ENCODE measurements at places on chromosomes 3 and 15. TPM values are rescaled to one million over a fixed set of nuclear protein-coding genes. Genes with fewer than 3 reads are reported as not detected.

ARL6IP5 gene
- 141 TPM for polyA plus RNA-seq

DNA sequence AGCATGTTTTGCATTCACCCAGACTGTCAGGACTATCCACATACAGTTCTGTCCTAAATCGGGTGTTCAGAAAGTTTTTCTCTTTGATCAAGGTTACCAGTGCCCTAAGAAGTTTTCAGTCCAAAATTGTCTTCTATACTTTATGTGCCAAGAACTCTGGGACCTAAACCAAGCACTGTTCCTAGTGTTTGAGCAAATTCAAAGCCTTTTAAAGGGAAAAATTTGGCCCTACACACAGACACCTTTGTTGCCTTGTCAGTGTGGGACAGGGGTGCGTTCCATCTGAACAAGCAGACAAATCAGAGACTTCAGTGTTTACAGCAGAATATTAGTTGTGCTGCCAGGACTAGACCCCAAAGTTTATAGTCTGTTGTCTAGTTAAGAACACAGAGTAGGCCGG is 50.6 kb downstream of the DGKG start:
- DNase-seq = no peak

GRCh38 chr3:11424277-11424676 is 152.1 kb downstream of the ATG7 start:
- no peak for DNase-seq

- DNase-seq = no peak
These were observed 8.7 kb upstream of the PTX3 start for GRCh38 chr3:157427901-157428300.

FAM174B gene
- polyA plus RNA-seq = 32.3 TPM

- no peak for DNase-seq
These were observed 121.9 kb downstream of the TMEM266 start for GRCh38 chr15:76181705-76182107.

DNA sequence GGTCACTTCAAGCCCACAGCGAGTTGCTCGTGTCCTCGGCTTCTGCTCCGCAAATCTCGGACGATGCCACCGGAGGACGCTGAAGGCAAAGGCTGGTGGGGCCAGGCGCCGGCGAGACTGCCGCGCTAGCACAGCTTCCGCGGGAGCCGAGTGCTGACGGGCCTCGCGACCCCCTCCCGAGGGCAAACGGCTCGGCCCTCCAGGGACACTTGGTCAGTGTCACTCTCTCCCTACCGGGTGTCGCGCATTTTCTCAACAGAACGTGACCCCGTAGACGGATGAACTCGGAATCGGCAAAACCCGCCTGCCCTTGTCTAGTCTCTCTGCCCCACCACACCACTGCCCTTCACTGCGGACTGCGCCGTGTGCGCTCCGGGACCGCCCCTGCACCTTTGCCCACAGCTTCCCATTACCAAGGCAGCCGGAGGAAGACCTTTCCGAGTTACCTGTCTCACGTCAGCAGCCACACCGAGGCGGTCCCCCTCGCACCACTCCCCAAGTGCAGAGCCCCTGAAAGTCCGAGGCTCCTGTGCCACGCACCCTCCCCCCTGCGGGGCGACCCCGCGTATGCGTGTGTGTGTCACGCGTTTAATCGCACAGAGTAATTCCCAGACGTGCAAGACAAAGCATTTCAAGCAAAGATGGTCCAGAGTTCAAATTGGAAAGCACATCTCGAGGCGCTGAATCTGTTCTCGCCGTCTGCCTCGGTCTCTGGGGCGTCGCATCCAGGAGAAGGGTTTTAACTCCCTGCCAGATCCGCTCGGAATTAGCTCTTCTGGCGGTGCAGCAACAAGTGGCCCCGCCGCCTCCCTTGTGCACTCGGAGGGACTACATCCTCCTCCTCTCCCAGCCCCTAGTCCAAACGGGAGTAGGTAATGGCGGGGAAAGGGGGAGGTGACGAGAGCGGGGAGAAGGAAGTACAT is 245.0 kb upstream of the TOPAZ1 start:
- DNase-seq = no peak

BNC1 gene
- polyA plus RNA-seq = 0.22 TPM

GPR149 gene
- polyA plus RNA-seq = not detected

GRCh38 chr15:78767331-78767951 is 43.8 kb downstream of the ADAMTS7 start:
- no peak for DNase-seq

DNA sequence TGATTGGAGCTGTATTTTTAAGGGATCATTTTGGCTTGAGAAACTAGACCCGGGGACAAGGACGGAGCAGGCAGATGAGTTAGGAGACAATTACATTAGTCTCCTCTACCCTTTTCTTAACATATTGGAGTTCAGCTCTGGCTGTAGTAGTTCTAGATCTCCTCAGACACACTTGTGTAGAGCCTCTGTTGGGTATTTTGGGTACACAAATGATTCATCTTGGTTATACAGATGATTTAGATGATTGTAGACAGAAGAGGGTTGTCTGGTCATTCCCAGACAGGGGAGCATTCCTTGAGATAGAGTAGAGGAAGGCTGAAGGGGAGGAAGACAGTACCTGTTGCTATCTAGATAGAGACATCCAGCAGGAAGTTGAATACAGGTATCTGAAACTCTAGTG is 43.4 kb downstream of the CD86 start:
- no peak for DNase-seq

- no peak for DNase-seq
These were observed 101.1 kb upstream of the THRB start for GRCh38 chr3:24595796-24596195.

DNA sequence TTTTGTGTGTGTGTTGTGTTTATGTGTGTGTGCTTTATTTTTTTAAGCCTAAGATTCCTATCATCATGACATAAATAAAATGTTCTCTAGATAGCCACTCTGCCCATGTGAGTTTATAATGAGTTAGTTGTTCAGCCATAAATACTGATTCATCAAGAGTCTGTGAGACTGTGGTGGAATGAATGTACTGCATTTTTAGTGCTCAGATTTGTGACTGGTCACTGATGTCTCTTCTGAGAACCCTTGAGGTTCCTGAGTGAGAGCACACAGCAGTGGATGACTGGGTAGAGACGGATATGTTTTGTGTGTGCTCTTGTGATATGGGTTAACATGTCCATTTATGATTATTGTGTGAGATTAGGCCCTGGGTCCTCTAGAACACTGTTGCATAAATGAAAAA is 51.2 kb downstream of the SETD5 start:
- DNase-seq = no peak

DNA sequence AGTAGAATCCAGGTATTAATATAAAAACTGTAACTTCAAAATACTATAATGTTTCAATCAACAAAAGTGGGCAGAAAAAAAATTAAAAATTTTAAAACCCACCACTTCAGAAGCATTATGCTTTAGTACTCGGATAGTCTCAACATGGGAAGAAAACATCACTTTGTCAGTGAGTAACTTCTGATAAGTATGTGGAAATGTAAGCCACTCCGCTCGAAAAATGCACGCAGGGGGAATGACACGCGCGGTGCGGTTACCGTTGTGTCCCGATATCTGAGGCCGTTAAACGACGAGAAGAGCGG is 656 bp downstream of the NGLY1 start:
- no peak for DNase-seq

DNA sequence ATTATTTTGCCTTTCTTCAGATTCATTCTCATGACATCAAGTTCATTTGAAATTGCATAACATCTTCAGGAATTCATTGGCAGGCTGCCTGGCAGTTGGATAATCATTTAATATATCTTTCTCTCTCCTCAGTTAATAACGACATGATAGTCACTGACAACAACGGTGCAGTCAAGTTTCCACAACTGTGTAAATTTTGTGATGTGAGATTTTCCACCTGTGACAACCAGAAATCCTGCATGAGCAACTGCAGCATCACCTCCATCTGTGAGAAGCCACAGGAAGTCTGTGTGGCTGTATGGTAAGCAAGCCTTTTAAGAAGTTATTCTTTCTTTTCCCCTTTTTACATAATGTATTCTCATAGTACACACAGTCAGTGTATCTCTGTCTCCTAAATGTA is 38.2 kb downstream of the TGFBR2 start:
- no peak for DNase-seq

FBXO40 gene
- polyA plus RNA-seq = 0.03 TPM

DNA sequence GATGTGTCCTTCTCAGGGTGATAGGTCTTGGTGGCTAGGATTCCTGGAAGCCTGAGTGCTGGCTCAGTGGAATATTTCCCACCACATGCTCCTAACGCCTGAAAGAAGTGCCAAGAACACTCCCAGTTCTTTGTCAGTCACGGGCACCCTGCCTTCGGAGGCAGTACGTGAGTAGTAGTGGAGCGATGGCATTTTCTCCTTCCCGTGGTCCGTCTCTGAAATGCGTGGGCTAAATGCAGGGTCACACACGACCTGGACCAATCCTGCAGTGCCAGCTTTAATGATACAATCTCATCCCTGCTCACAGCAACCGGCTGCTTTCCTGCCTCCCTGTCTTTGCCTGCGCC is 14.5 kb downstream of the H1-8 start:
- no peak for DNase-seq

GRCh38 chr15:85540085-85540797 is 159.8 kb downstream of the AKAP13 start:
- DNase-seq = no peak

GRCh38 chr3:160486459-160486869 is 36.9 kb upstream of the TRIM59 start:
- DNase-seq = no peak

- DNase-seq = no peak
These were observed 41.1 kb downstream of the LARP6 start for GRCh38 chr15:70812827-70813364.

CYP1A2 gene
- 0.08 TPM for polyA plus RNA-seq

- no peak for DNase-seq
These were observed 14.5 kb downstream of the TERB2 start for GRCh38 chr15:44971036-44971435.

DNA sequence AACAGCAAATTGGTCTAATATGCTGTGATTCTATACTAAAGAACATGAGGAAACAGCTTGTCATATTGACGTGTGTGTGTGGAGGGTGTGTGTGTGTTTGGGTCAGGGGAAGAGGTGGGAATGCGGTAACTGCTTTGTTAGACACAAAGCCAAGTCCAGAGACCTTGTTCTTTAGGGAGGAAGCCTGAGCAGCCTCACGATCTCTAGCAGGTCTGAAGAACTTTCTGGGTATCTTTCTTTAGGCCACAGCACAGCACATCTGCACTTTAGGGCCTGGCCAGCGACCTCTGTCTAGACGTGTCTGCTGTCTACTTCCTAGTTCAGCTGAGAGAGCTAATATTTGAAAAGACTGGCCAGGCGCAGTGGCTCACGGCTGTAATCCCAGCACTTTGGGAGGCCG is 220.0 kb upstream of the TPRG1 start:
- no peak for DNase-seq

DNA sequence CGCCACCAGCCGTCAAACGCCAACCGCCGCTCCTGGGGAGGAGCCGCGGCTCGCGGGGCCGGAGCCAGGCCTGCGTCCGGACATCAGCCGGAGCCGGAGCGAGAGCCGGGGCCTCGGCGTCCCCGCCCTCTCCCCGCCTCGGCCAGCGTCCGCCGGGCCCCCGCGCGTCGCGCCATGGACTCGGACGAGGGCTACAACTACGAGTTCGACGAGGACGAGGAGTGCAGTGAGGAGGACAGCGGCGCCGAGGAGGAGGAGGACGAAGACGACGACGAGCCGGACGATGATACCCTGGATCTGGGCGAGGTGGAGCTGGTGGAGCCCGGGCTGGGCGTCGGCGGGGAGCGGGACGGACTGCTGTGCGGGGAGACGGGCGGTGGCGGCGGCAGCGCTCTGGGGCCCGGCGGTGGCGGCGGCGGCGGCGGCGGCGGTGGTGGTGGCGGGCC is 359 bp downstream of the ARIH1 start:
- DNase-seq = no peak

GRCh38 chr3:190594171-190594570 is 80.3 kb downstream of the IL1RAP start:
- DNase-seq = no peak
